Memory B cell (primary cell): ENCODE measurements at places on chromosomes 16 and 17.

GRCh38 chr16:69644790-69645189, 79.0 kb downstream of the NFAT5 start:
- no peak for DNase-seq

DNA sequence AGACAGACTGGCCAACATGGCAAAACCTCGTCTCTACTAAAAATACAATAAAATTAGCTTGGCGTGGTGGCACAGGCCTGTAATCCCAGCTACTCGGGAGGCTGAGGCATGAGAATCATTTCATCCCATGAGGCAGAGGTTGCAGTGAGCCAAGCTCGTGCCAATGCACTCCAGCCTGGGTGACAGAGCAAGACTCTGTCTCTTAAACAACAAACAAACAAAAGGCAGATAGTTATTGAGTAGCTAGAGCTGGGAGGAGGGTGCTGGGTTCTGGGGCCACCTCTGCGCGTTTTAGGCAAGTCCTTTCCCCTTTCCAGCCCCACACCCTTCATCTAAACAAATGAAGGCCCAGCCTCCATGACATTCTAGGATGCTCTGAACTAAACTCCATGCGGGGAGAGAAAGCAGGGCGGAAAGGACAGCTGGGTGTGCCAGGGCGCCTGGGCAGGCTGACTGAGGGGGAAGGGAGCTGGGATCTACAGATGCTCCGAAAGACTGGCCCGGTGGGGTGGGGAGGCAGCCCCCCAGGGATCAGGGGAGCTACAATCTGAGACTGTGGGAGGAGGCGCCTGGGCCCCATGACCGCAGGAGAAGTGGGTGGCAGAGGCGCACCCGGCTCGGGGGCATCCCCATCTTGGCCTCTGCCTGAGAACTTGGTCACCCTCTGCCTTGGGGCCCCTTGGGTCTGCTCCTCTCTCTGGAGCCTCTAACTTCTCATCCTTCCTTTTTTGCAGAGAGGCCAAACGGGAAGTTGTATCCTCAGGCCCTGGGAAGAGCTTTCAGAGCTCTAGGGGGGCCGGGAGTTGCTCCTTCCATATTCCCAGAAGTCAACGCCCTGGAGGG, 910 bp downstream of the ITGAL start:
- DNase-seq: no peak

GRCh38 chr17:30112794-30113193, 3.8 kb upstream of the NSRP1 start:
- no peak for DNase-seq

- no peak for DNase-seq
Measured at GRCh38 chr16:4944333-4945281, 7.7 kb upstream of the PPL start.

GRCh38 chr16:12674071-12674470, 129.6 kb downstream of the CPPED1 start:
- no peak for DNase-seq

- peak; percentile 91 for DNase-seq
Measured at GRCh38 chr16:24729243-24729950, at the start of gene TNRC6A. TSS of gene TNRC6A (plus strand) at chr16:24729651. CDS start at chr16:24729842, 191 bp downstream.
